ENCODE measurements at places on chromosomes 16 and 17. TPM values are rescaled to one million over a fixed set of nuclear protein-coding genes. Genes with fewer than 3 reads are reported as not detected.

The TMEM101 gene
- total RNA-seq: 46.8 TPM

The NT5M gene
- total RNA-seq: 15.7 TPM

The MYO15B gene
- total RNA-seq: 93.2 TPM

The ENPP7 gene
- not detected for total RNA-seq

The DNAAF1 gene
- total RNA-seq: 0.59 TPM

The KRTAP4-1 gene
- total RNA-seq: not detected

The IL32 gene
- total RNA-seq: 4.5 TPM

The SDR42E2 gene
- not detected for total RNA-seq

The CDK5R1 gene
- 5.4 TPM for total RNA-seq

The SLC5A11 gene
- not detected for total RNA-seq

The SLC13A2 gene
- not detected for total RNA-seq

The KRTAP2-3 gene
- not detected for total RNA-seq

Measured in endodermal cell (in vitro differentiated cells).